ENCODE measurements at places on chromosomes 1 and 21.
A peak's percentile ranks its signal among the peaks of the same experiment; 100 is the strongest.

GRCh38 chr1:35544976-35545375 lies 12.2 kb downstream of the KIAA0319L start:
- peak; percentile 77 for DNase-seq

- DNase-seq: no peak
Measured at GRCh38 chr1:119260506-119260905, 108.1 kb upstream of the HAO2 start.

DNA sequence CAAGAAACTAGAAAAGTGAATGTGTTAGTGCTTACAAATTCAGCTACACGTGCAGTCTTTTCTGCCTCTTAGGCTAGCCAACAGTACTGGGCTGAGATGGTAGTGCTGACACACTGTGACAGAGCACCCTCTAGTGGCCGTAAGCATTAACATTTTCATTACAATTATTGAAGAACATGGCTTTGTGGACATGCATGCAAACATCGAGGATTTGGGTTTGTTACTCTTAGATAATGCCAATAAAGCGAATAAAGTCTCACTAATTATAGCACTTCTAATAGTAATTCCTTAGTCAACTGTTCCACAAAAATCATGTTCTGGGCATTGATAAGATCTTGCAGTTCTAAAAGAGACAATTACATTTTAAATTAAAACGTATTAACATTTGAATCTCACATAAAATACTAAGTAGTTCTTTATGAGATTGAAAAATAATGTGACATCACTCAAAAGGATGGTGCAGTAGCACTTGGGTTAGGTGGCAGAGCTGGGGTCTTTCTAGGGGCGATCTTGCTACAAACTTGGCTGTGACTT lies 47.1 kb downstream of the MYSM1 start:
- peak; percentile 55 for DNase-seq

- DNase-seq: no peak
Measured at GRCh38 chr1:203840208-203840808, 21.1 kb upstream of the SNRPE start.

GRCh38 chr1:32496127-32496526 lies 31.3 kb downstream of the ZBTB8B start:
- no peak for DNase-seq

DNA sequence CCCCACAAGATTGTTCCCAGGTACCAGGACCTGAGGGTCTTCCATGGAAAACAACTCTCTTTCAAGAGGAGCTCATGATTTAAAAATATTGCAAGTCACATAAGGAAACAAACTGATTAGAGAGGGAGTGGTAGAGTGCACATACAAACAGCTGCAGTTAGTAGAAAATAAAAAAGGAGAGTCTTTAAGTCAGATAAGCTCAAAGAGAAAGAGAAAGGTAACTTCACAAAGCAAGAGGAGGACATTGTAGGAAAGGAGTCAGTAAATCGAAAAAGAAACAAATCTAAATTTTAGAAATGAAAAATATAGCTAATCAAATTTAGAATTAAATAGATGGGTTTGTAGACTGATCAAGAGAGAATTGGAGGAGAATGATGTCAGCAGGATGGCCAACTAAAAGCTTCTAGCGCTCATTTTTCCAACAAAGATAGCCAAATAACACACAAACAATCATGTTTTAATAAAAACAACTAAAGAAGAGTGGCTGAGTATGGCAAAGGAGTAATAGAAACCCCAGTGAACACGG lies 86.1 kb upstream of the CD53 start:
- DNase-seq: no peak

DNA sequence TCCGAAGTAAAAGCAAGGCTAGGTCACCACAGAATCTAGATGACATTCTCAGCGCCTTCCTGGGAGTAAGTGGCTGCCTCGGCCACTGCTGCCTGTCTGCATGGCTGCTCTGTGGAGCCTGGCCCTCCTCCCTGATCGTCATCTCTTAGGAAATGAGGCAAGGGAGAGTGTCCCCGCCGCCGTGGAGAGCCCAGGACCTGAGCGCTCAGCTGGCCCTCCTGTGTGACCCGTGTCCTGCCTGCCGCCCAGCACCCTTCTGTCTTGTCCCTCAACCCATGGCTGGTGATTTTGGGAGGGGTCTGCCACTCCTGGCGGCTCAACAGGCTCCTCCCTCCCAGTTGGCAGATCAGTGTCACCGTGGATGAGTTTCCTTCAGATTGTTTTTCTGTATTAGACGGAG lies 156.4 kb upstream of the COL6A1 start:
- DNase-seq: no peak

- DNase-seq: peak; percentile 72
Measured at GRCh38 chr1:11719313-11720032, 16.5 kb upstream of the AGTRAP start.

DNA sequence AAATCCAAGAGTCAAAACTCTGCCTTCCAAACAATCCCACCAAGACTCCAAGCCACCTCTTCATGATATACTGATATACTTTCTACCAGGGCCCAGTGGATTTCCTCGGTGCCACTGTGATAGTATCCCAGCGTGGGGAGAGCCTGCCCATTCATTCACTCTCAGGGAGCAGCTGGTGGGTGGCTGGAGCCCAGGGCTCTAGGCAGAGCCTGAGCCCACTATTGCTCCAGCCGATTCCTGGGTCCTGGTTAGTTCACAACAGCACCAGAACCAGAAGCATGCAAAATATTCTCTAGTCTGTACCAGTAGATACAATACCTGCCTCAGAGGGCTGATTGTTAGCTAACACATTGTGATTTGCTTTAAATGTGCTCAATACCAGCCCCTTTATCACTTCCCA lies 831 bp downstream of the CSRP1 start:
- no peak for DNase-seq

DNA sequence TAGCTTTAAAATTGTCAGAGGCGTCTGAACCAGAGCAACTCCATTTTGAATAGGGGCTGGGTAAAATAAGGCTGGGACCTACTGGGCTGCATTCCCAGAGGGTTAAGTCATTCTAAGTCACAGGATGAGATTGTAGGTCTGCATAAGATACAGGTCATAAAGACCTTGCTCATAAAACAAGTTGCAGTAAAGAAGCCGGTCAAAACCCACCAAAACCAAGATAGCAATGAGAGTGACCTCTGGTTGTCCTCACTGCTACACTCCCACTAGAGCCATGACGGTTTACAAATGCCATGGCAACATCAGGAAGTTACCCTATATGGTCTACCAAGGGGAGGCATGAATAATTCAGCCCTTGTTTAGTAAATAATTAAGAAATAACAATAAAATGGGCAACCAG lies 143.6 kb downstream of the GABPA start:
- no peak for DNase-seq

DNA sequence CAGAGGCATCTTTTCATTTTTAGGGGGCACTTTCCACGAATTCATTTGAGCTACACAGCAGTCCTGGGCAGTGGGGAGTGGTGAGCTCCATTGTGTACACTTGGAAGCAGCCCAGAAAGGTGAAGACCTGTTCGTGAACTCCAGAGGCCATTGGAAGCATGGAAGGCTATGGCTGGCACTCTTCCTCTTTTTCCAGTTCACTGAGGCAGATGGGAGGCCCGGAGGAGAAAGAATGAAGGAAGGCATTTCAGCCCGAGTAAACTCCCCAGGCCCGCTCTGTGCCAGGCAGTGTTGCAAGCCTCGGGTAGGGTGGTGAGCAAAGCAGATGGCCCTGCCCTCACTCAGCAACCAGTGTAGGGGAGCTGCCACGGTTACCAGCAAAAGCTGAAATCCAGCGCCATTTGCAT lies 673 bp upstream of the DHCR24 start:
- DNase-seq: no peak
